Nephron progenitor cell (in vitro differentiated cells): ENCODE measurements at places on chromosomes 16 and 17.

- DNase-seq, result no peak
Measured at GRCh38 chr17:63592797-63593196, 7.9 kb upstream of the TACO1 start.

- no peak for DNase-seq
Measured at GRCh38 chr17:31495022-31495885, 103.8 kb downstream of the RAB11FIP4 start.

DNA sequence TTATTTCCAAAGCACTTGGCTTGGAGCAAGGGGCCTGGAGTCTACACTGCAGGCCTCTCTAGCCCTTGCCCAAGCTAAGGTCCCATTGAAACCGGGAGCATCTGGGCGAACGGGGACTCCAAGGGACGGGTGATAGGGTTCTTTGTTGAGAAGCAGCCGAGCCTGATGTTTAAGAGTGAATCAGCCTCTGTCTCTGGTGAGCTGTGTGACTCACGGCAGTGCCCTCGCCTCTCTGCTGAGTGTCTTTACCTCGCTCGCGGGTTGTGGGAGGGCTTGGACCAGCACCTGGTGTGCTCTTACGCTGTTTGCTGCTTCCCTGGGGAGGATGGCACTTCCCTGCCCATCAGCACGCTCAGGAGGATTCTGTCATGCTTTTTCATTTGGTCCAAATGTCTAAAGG, 1.3 kb downstream of the HGS start:
- DNase-seq, result no peak

GRCh38 chr17:9279893-9280292, 258.6 kb downstream of the NTN1 start:
- no peak for DNase-seq

DNA sequence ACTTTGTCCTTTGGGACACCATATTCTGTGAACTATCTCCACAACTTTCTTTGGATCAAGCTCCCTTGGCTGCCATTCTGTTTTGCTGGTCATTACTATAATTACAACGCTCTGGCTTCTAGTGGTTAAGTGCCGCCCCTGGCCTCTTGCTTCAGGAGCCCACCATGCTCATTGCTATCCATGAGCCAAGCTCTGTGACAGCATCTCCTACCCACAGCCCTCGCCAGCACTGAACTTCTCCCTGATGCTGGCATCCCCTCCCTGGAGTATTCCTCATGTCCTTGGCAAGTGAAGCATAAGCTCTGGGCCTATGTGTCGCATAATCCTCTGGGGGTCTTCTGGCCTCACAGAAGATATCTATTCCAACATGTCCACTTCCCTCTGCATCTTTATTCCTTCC, 60.6 kb upstream of the DHX40 start:
- DNase-seq, result no peak

DNA sequence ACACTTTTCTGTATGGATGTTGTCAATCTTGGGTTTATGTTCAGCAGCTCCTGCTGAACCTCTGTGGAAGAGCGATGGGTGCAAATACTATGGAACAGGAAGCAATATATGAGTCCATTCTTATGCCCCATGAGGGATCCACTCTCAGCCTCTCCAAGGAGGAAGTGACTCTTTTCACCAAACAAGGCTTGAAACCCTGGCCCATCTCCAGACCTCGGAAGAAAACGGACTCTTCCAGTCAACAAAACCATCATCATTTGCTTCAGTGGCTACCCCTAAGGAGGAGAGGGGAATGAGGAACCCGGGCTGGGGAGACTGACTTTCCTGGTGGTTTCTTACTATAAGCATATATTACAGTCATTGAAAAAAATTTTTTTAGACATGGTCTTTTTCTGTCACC, 206.2 kb downstream of the AXIN2 start:
- DNase-seq, result no peak

- DNase-seq, result no peak
Measured at GRCh38 chr16:64440005-64440404, 681.9 kb downstream of the CDH11 start.

GRCh38 chr16:31696968-31697743, 169.5 kb downstream of the AHSP start:
- no peak for DNase-seq

DNA sequence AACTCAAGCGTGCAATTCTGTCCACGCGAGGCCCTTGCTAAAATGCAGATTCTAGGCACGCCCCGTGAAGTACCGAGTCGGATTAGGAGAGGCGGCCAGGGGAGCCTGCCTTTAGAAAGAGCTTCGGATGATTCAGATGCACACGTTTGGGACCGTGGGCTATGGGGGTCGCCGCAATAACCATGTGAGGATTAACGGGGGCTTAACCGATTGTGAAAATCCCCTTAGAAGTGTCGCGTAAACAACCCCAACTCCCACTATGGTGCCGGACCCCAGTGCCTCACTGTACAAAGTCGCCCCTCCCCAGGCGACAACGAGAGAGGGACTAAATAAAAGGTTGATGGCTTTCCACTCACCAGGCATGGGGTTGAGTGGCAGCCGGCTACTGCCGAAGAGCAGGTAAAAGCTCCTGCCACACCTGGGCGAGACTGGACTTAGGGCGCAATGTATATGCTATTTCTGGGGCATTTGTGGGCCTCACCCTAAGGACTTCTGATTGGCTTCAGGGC, 635 bp upstream of the SP2 start:
- DNase-seq, result no peak

GRCh38 chr16:12356632-12357340, 380.3 kb downstream of the SNX29 start:
- no peak for DNase-seq

DNA sequence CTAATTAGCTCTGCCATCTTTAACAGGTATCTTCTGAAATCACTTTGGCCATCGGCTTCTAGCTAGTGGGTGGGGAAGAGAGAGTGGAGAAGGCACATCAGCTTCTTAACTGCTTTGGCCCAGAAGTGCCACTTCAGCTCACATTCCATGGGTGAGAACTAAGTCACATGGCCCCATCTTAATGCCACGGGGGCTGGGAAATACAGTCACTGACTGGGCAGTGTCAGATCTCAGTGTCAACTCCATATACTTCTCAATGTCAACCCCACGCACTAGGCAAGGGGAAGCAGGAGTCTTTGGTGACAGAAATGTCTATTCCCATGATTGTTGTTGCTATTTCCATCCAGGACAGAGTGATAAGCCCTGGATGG, 29.4 kb downstream of the CCR7 start:
- no peak for DNase-seq

- no peak for DNase-seq
Measured at GRCh38 chr16:23650674-23651416, 9.6 kb downstream of the DCTN5 start.

- DNase-seq, result no peak
Measured at GRCh38 chr16:2814551-2815298, 2.3 kb upstream of the PRSS21 start.

- DNase-seq, result no peak
Measured at GRCh38 chr17:82034371-82035011, 3.0 kb downstream of the DCXR start.

DNA sequence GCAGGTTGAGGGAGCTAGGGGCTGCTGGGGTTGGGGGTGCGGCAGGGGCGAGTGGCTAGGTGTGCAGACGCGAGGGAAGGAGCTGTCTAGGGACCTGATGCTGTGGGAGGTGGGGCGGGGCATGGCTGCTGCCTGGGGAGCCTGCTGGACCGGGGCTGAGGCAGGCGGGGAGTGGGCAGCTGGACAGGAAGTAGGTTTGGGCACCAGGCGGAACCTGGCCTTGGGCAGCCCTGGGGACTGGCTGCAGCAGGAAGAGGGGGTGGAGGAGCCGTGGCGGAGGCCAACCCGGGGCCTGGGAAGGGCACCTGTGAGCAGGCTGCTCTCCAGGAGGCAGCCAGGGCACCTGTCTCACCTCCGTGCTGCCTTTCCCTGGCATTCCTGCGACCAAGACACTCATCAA, 5.9 kb upstream of the DNASE1L2 start:
- no peak for DNase-seq

DNA sequence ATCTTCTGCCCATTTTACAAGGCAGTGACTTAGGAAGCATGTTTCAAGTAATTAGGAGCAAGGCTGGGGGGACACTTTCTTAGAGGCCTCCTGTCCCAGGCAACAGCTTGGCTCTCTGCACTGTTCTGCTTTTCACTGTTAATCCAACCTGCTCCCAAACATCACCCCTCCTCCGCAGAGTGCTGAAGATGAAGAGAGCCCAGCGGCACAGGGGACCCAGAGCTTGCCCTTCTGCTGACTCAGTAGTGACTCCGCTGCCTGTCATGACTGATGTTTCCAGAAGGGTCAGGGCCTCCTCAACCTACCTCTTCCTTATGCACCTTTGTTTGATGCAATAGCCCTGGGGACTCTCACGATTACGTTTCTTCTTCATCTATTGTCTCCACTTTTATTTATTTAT, 38.9 kb upstream of the NDRG4 start:
- no peak for DNase-seq

- DNase-seq, result no peak
Measured at GRCh38 chr17:61862105-61862574, 1.2 kb downstream of the BRIP1 start.

DNA sequence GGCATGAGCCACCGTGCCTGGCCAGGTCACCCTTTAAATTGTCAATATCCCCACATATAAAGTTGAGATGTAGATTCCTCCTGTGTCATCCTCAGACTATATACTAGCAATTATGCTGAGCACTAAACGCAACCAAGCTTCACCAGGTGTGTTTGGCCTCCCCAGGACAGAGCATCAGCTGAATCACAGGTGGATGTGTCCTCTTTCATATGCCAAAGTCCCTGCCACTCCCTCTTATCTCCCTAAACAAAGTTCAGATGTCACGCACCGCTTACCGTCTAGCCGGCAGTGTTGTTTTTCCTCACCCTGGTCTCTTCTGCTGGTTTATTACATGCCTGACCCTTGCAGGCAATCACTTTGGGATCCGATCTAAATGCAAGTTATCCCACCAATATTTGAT, 43.8 kb upstream of the ARHGAP44 start:
- no peak for DNase-seq

DNA sequence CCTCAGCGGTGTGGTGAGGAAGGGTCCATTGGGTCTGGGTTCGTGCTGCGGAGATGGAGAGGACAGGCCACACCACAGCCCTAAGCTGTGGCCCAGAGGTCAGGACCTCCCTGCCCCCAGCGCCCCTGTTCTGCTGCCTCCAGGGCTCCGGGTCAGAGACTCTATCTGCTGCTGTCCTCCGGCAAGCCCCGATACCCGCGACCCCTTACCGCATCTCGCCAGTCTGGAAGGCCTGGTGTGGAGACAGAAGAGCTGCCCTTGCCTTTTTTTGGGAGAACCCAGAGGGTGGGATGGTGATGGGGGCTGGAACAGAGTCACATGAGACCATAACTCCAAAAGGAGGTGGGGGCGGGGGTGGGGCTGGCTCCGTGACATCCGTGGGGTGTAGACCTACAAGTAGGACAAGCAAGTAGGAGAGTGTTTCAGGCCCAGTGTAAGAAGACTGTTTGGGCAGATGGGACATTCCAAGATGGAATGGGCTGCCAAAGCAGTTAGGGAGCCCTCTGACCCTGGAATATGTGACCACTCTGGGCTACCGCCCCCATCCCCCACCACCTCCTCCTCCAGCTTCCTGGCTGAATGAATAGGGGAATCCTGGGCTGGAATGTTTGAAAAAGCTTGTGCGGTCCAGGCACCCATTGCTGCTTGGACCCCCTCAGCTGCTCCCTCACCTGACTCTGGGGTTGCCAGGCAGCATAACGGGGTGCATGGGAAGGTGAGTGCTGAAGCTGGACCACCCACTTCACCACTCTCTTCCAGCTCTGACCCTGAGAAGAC, 1.4 kb downstream of the XYLT2 start:
- peak; percentile 36 for DNase-seq

DNA sequence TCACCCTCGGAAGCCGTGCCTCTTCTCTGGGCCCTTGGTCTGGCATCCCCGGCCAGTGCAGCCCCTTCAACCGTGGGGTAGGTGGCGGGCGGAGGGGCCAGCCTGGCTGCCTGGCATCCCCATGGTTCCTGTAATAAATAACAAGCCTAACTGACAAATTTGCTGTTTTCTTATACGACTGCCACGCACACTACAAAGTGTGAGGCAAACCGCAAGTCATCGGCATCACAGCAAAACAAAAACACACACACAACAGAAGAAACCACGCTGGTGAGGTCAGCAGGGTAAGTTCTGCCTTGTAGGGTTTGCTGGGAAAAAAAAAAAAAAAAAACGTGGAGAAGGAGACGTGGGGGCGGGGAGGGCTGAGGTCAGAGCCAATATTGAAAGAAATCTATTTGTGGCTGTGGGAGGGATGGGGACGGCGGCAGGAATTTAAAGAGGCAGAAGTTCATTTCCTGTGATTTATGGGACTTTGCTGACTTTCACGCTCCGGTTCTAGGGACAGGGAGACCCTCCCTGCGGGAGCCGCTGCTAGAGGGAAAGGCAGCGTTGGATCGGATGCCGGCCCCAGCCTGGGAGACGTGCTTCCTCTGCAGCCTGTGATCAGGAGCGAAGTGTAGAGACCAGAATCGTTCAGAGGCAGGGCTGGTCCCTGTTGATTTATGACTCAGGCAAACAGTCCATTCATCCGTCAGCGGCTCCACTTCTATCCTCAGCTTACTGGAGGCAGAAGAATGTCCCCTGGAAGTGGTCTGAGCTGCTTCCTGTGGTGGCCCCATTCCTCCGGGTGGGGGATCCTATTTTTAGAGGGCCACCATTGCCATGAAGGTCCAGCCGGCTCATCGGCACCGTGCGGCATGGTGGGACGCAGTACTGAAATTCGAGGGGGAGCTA, 162.8 kb downstream of the FOXL1 start:
- DNase-seq, result peak; percentile 82
